ENCODE measurements at places on chromosomes 2 and 18.

DNA sequence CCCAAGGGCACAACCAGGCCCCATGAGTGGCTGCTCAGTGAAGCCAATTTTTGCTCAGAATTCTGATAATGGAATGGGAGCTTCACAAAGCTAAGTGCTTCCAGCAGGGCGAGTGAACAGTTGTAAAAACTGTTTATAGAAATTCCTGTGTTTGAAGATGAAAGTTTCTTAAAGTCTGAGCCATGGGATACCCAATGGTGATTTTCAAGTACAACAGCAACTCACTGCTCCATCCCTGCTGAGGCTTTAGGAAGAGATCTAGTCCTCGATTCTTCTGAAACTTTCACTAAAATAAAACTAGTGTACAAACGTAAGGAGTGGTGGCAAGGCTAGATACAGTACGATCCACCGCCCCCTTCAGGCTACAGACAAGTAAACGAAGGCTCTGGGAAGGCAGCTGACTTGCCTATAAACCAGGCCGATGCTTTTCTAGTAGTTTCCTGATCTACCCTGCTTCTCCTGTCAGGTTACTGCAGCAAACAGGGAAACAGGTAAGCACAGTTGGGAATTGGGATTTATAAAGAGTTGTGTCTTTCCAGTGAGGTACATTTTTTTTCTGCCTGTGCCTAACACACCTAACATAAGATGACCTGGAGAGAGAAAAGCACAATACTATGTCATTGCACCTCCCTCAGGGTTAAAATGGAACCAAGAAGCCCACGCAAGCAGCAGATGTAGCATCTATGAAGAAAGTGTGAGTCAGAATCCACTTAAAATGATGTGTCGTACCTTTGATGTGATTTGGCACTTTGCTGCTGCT is 108.7 kb downstream of the UXS1 start:
- peak; percentile 52 for DNase-seq

DNA sequence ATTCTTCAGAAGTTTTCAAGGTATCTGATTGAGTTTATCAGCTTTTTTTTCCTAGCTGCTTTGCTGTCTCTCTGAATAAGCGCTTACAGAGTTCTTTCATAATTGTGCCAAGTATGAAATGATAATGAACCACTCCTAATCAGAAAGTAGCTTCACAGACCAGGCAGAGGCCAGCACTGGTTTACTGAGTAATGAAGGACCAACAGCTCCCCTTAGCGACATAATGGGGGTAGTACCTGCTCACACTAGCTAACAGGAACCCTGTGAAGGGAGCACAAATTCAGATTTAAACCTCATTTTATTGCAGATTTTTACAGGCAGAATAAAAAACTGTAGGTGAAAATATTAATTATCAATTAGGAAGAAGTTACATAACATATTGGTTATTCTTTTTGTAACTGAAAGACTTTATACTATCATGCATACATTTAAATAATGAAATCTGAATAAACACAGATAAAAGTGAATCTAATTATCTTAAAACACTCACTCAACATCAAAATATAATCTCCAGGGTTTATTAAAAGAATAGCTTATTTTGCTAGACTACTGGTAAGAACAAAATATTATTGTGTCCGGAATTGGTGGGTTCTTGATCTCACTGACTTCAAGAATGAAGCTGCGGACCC is 53.7 kb upstream of the LRRC30 start:
- no peak for DNase-seq

DNA sequence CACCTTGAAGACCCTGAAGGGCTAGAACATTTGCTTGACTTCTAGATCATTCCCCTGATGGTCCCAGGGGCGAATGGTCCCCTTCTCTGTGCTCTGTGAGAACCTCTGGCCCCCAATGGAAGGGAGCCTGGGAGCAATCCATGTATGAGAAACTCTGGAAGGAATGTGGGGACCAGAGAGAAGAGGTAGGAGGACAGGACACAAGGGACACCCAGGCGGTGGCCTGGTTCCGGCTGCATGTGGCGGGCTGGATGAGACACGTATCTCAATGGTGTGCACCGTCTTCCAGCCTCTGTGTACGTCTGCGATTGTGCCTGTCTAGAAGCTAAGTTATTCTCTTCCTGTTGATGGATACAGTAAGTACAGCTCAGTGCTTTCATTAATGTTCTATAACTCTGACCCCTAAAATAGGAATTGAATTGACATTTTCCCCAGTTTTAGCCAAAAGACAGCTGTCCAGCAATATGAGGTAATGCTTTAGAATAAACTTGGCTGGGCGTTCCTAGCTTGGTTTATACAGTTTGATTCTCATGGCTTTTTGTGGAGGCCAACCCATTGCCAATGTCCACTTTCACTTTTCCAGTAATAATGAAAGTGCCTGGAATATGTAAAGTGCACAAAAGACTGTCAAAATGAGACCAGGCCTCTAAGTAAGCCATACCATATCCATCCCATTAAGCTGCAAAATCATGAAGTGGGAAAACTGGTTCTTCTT is 30.1 kb upstream of the COPS8 start:
- no peak for DNase-seq

DNA sequence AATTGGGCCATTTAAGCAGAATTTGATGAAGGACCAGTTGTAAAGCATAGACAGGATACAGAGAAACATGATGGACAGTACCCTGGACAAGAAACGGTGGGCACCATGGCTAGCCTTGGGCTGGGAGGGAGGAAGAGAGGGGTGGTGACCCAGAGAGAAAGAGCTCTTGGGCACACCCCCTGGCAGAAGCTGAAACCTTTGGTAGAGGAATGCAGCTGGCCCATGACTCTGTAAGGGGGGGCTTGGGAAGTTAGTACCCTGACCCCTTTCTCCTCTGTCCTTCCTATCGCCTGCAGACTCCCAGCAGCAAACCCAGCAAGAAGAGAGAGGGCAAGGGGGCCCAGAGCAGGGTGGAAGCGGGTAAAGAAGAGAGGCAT is 32.6 kb downstream of the MRPL44 start:
- DNase-seq, result no peak

GRCh38 chr2:59893612-59894011 is 659.8 kb downstream of the BCL11A start:
- no peak for DNase-seq

DNA sequence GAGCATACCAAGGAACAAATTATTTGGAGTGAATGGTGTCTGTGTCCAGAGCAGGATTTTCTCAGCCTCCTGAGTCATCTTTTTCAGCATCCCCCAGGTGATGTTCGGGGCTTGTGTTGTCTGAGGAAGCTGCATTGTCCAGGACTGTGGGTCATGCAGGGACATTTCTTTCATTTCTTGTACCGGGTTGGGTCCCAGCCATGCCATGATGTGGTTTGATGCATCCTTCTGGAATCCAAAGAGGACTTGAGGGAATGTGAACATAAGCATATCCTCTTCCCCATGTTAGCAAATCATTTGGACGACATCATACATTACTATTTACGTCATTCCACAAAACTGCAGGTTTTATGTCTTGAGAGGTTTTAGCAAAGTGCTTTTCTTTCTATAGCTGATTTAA is 797.8 kb downstream of the CCDC85A start:
- no peak for DNase-seq

DNA sequence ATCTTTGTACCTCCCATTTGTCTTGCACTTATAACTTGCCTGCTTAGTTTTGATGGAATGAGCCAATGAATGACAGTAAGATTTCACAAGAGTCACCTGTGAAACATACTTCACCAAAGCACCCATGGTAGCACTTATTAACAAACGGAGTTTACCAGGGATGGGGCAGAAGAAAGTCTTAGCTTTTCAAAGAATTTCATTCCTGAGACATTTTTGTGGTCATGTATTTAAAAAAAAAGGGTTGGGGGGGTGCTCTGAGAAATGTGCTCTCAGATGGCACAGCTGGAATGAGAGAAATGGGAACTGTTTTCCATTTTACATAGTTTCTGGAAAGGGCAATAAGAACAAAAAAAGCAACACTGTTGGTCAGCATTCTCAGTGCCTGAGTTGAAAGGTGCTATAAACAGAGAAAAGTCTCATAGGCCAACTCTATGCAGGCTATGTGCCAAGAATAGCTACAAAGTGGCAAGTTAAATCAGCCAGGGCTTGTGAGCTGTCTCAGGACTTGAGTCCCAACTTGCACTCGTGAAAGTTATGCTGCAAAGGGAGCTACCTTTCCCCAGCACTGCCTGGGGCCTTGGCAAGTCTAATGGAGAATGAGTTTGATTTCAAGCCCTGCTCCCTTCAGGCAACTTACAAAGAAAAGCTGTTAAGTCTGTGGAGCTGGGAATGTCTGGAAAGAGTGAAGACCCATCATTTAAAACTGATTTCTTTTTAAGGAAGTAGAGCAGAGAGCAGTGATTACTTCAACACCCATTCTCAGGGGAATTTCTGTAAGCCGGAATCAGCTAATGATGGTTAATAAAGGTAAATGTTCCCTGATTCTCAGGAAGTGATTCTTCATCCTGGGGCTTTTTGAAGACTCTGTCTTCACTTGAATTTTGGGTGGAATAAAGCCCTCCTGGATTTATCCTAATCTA is 170.6 kb downstream of the SLC8A1 start:
- no peak for DNase-seq

- no peak for DNase-seq
Measured at GRCh38 chr2:224925810-224926100, 116.5 kb downstream of the DOCK10 start.

GRCh38 chr18:70036771-70037347 is 89.2 kb upstream of the CD226 start:
- no peak for DNase-seq

- DNase-seq, result no peak
Measured at GRCh38 chr2:112944971-112945370, 32.8 kb upstream of the IL36G start.

DNA sequence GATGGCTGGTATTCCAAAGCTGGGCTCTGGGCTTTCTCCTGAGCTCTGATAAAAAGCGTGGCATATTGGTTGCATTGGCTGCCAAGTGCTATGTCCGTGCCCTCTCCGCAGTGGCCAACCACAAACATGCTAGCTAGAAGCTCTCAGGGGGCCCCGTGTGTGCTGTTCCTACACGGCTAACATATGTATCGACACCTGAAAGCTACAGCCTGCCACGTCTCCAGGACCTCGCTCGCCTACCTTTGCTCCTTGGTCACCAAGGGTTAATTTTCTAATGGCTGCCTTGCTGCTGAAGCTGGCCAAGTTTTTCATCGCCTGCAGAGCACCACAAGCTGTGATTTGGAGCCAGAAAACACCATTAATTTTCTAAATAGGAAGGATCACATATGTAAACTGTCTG is 888.4 kb downstream of the BCL11A start:
- DNase-seq, result no peak

GRCh38 chr2:21268197-21268877 is 144.6 kb downstream of the TDRD15 start:
- DNase-seq, result no peak

GRCh38 chr2:68316111-68316510 is 3.6 kb downstream of the CNRIP1 start:
- DNase-seq, result no peak

DNA sequence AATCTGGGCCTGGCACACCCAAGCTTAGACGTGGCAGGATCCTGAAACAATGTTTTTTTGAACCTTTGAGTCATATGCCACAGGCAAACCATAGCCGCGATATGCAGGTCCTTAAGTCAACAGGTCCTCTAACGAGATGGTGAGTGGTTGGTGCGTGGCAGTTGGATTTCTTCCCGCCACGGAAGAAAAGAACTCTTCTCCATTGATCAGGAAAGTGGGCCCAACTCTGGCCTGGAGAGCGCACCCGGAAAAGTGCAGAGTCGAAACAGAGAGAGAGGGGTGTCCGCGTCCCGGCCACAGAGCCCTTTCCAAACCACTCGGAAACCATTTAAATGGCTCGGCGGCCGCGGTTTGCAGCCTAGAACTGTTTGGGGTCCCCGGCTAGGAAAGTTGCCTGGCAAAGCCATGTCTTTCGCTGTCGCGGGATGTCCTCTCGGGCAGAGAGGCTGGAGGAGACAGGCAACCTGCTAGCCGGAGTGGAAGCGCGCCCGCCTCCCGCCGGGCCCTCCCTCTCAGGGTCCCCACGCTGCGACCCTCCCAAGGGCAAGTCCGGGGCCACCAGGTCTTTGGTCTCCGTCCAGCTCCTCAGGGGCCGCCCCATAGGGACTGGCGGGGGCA is 777 bp downstream of the GALNT3 start:
- DNase-seq, result peak; percentile 17

DNA sequence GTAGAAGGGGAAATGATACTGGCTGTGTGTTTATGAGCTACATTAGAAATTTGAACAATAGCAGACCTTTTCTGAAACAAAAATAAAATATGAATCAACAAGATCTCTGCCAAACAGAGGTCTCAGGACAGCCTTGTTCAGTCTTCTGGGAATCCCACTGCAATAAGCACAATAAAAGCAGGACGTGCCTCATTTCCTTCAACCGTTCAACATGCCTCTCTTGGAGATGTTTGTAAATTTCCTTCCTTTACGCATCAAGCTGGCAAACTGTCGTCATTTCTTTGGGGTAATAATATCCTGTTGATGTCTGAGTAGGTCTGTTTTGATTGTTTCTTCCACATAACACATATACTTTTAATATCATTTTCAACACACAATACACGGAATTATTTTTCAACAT is 77.2 kb downstream of the TCF4 start:
- DNase-seq, result no peak

- DNase-seq, result no peak
Measured at GRCh38 chr2:163716101-163716500, 19.7 kb downstream of the FIGN start.

DNA sequence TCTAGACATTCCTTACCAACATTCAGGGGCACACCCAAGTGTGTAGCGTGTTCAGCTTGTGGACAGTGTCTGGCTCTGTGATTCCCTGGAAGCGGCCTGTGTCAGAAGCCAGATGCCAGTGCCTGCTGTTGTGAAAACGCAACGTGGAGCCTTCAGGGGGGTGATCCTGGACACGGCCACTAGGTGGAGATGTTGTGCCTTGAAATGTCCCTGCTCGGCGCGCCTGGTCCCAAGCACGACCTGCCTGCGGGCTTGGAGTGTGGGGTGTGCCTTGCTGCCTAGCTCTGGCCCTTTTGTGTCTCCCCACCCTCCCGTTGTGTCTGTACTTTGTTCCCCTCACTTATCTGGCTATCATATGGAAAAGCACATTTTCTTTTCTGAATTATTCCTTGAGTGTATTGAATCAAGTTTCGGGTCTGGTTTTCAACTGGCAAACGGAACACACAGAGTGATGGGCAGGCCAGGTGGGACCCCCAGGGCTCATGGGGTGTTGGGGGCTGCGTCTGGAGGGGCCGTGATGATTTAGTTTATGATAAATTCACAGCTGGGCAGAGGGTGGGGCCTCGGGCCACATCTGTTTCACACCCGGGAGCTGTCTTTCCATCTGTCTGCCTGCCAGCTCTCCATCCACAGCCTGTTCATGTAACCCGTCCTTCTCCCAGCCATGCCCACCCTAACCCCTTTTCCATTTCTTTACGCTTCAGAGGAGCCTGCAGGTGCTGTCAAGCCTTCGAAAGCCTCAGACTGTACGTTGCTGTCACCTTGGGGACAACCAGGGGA is 95.5 kb downstream of the DYSF start:
- DNase-seq, result peak; percentile 69

- DNase-seq, result no peak
Measured at GRCh38 chr2:73359915-73360697, 25.5 kb upstream of the ALMS1 start.

DNA sequence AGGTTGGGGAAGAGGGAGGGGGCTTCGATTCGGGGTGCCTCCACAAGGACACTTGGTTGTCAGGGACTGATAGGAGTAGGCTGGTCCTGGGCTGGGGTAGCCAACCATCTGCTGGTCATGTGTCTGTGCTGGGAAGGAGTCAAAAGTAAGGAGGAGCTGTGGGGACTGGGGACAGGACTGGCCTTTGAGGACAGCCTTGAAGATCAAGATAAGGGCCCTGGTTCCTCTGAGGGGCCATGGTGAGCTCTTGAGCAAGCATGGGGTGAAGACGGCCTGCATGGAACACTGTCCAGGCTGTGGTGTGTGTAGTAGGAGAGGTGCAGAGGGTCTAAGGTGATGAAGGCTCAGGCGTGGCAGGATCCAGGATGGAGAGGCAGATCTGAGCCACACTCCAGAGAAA is 1.7 kb downstream of the CYP27A1 start:
- no peak for DNase-seq
